ENCODE measurements at places on chromosomes 2 and 18.

DNA sequence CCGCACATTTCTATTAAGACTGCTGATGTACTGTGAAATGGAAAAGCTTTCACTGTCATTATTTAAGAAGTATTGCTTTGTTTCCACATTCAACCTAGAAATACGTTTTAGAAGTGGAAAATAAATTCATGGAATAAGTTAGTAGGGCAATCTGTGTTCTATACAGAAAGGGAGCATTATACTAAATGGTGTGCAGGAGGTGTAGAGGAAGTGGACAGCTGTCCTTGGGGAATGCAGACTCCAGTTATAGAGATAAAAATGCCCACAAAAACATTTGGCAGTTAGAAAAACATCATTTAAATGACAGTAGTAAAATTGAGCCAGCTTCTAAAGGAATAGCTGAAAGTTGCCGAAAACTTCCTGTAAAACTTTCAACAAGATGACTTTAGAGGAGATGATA lies 46.8 kb downstream of the PIK3C3 start:
- no peak for DNase-seq

- no peak for DNase-seq
These were observed 115.3 kb downstream of the DOCK10 start for GRCh38 chr2:224927011-224927410.

DNA sequence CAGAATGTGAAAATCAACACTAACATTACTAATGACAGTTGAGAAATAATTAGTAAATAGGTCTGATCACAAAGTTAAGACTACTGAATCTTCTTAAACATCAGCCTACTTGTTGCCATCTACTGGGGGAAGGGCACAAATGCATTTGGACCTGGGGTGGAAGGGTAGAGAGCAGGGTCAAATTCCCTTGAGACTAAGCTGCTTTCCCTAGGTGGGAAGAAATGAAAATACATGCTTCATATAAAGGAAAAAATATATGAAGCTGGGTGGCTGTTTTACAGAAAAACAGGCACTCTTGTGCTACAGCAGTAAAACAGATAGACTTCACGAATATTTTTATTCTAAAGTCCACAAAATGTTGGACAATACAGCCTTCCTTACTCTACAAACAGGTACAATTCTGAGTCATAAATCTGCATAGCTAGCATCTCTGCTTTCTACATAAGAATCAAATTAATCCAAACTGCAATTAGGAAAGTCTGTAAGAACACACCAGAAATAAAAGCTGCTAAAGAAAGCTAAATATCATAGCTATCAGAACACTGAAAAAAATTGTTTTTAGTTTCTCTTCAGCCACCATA lies 10.9 kb downstream of the TRIP12 start:
- no peak for DNase-seq

DNA sequence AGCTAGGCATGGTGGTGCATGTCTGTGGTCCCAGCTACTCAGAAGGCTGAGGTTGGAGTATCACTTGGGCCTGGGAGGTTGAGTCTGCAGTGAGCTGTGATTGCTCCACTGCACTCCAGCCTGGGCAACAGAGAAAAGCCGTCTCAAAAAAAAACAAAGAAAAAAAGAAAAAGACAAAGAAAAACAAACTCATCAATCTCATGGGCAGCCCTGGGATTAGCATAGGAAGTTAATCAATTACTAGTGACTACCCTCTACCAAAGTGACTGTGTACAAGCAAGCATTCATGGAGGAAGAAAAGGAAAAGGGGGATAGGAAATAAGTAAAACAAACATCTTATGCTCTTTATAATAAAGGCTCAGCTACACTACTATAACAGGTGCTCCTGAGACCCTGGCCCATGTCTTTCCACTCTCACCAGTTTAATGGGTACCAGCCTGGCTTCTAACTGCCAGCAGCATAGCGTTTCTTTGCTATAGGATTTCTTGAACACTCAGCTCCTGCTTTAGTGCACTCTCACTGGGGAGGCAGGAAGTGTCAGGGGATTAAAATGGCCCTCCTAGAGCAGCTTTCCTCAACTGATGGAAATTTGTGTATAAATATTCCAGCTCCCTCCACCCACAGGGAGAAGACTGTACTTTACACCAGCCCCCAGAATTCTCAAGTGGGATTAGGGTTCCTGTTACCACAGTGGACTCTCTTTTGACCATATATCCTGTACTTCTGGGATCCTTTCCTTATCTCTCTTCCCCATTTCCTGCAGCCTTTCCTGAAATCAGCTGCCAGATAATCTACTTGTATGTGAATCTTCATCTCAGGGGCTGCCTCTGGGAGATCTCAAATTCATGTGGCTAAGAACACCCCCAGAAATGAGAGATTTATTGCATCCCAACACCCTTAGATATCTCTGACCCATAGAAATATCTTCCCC lies 91.3 kb upstream of the GLS start:
- DNase-seq: no peak

GRCh38 chr2:227472265-227473121 lies 537 bp downstream of the AGFG1 start:
- no peak for DNase-seq

DNA sequence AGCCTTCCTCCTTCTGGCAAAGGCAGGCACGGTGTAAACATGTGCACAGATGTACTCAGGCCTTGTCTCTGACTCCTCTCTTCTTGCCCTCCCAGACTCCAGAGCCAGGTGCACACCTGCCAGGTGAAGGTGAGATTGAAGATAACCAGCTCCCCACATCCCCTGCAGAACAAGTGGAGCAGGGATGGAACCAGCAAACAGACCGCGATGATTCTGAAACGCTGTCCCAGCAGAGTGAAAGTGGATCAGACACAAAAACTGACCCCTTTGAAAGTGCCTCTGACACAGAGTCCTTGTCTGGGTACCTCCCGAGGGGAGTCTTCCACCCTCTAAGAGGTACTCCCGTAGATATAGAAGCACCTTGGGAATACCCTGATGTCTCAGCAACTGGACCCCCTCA lies 77.2 kb downstream of the ARHGEF4 start:
- no peak for DNase-seq

DNA sequence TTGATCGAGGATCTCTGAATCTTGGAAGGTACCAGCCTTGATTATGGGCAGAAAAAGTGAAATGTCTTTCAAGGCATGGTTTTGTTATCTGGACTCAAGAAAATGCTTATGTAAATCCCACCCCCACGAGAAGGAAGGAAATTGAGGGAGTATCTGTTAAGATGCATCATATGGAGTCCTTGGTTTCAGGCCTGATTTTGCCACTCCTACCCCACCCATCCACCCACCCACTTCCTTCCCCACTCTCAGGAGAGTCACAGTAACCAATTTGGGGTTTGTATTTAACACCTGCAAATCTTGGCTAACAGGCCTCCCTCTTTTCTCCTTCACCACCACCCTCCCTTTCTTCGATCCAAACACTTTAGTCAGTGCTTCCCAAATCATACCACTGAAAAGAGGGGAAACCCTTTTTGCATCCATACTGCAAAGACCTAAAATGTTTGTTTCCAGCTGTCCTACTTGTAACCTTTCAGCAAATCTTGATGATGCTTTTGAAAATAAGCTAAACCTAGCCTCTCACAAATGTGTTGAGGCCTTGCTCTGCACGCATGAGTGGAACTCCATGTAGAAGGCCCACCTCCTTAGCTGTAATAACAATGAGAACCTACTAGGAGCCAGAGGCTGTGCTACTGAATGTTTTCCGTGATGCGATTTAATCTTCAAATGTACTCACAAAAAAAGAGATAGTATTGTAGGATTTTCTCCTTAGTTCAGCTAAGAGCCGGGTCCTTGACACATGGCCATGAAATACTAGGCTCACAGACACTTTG lies 34.8 kb downstream of the POU3F3 start:
- no peak for DNase-seq

GRCh38 chr2:178412047-178412446 lies 38.9 kb downstream of the PRKRA start:
- no peak for DNase-seq

- DNase-seq: no peak
These were observed 103.3 kb upstream of the OSR1 start for GRCh38 chr2:19461504-19462255.

- no peak for DNase-seq
These were observed 38.3 kb upstream of the ATP6V1B1 start for GRCh38 chr2:70897203-70897976.

- DNase-seq: no peak
These were observed 867.9 kb upstream of the POU3F3 start for GRCh38 chr2:103986001-103986400.

- no peak for DNase-seq
These were observed 45.5 kb upstream of the LOXHD1 start for GRCh38 chr18:46702471-46702870.

DNA sequence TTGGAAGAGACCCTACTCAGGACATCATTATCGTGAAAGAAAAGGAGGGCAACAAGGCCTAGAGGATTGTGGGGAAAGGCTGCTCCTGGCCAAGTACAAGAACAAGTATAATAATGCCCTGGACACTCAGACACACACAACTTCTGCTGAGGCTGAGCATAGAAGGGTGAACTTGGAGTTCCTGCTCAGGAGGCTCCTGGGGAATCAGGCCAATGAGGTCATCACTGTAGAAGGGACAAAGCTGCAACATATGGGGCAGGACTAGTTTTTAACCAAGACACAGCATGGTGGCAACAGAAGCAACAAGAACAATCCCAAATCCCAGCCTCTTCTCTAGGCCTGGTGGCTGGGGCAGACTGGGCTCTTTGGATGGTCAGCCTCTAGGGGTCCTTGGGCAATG lies 102.6 kb downstream of the POLR1A start:
- no peak for DNase-seq

- no peak for DNase-seq
These were observed 521 bp downstream of the MYCN start for GRCh38 chr2:15940661-15941480.

GRCh38 chr2:240921311-240921994 lies 15.3 kb downstream of the CROCC2 start:
- peak; percentile 71 for DNase-seq

GRCh38 chr2:230411570-230412370 lies 4.2 kb upstream of the SP100 start:
- DNase-seq: no peak

DNA sequence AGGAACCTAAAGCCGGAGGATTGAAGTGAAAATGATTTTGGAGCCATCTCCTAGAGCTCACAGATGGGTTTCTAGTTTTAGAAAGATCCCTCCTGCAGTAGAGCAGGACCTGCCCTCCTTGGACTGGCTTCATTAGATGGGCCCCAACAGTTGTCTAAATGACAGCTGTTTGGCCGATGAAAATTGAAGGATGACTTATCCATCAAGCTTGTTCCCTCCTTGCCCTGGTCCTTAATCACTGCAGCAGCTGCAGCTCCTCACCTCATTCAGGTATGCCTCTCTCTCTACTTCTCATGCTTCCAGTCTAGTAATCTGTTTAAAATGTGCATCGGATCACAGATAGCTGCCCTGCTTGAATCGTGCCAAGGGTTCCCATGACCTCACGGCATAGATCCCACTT lies 677.6 kb downstream of the BCL11A start:
- no peak for DNase-seq

- DNase-seq: no peak
These were observed 58.1 kb upstream of the RALBP1 start for GRCh38 chr18:9417073-9417851.

- DNase-seq: no peak
These were observed 12.4 kb downstream of the IL37 start for GRCh38 chr2:112923237-112923966.

DNA sequence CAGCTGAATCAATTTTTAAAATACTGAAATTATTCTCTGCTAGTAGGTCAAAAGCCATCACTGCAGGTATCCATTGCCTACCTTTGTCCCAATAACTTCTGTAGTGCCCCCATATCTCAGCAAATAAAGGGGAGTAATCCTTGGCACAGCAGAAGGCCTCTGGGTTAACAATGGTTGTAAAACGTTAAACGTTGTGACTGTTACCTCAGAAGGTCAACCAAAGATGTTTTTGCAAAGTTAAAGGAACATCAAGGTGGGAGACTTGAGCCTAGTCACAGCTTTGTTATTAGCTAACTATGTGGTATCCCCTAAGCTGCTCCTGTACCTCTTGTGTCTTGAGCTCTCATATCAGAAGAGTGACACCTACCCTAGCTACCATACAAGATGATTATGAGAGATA lies 60.5 kb downstream of the COX7A2L start:
- DNase-seq: no peak

DNA sequence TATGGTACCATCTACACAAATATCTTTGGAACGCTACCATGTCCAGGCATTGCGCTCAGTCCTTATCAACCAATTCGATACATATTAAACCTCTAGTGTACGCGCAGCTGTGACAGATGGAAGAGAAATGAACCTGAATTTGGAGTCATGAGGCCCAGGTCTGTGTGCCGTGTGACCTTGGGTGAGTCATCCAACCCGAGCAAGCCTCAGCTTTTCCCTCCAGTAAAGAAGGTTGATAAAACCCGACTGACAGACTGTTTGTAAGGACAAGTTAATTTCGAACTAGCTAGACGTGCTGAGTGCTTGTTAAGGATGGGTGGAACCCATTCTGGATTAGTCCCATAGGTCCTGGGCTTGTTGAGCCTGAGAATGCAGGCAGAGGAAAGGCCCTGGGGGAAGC lies 28.2 kb downstream of the GREB1 start:
- DNase-seq: no peak

GRCh38 chr2:217902379-217903141 lies 100.2 kb downstream of the TNS1 start:
- no peak for DNase-seq

GRCh38 chr18:63266888-63267790 lies 52.4 kb downstream of the BCL2 start:
- DNase-seq: no peak

DNA sequence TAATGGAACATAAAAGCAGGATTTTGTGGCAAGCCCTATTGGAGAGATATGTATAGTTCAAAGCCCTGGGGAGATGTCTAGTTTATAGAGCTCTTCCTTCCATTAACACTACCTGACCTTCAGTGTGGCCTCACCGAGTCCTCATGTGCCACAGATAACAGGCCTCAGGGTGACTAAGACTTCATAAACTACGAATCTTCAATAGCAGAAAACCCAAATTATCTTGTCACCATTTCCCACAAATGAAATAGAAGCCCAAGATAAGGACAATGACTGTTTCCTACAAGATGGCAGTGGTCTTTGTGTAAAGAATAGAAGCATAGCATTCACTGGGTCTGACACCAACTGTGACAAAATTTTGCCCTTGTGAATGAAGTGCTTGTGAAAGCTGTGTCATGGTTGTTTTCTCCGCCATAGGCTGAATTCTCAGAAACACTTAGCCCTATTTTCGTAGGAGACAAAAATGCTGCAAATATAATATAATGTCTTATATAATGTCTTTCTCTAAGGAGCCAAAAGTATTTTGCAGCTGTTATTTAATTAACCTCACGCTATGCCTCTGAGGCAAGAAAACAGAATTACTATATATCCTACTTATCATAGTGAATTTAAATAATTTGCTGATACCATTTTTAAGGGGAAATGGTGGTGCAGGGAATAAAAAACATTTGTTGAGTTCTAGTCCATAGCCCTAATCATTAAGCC lies 136.7 kb upstream of the CWC22 start:
- DNase-seq: no peak
